HL-60 (cell line): ENCODE measurements at places on chromosomes 3 and 15.

DNA sequence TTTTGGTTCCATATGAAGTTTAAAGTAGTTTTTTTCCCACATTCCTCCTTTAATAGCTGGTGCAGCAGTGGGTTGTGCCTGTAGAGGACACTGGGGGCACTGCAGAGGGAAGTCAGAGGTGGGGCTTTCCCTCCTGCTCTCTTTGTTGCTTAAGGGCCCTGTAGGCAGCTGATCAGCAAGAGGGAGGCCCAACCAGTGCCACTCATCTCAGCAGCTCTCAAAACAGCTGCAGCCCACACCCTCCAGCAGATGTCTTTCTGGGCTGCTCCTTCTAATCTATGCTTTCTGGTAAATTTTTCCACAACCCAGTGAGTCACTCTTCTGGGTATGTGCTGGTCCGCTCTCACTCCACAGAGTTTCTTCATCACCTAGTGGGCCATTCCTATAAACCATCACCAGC is 263.8 kb downstream of the FEZF2 start:
- no peak for DNase-seq

DNA sequence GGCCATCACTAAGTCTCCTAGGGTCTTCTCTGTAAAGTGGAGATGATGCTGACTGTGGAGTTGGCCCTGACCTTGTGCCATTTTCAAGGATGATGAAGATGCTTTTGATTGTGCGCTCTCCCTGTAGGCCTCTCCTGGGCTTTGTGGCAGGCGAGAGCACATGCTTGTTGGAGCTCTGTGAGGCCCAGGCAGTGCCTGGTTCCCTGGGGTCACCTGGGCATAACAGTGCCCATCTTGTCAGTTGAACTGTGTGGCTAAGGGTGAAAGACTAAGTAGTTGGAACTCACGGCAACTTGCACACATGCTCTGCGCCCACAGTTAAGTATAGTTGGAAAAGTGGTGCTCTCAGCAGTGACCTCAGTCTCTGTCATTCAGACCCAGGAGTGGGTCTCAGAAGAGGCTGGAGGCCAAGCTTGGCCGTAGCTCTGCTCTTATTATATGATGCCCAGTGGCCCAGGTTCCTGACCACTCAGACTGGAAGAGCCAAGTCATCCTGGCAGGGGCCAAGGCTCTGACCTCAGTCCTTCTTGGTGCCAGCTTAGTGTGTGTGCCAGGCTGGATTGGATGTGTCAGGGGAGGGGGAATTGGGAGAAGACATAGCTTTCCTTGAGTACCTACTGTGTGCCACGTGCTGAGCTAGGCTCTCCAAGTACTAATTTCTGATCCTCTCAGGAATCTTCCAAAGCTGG is 154.6 kb downstream of the EEFSEC start:
- no peak for DNase-seq

DNA sequence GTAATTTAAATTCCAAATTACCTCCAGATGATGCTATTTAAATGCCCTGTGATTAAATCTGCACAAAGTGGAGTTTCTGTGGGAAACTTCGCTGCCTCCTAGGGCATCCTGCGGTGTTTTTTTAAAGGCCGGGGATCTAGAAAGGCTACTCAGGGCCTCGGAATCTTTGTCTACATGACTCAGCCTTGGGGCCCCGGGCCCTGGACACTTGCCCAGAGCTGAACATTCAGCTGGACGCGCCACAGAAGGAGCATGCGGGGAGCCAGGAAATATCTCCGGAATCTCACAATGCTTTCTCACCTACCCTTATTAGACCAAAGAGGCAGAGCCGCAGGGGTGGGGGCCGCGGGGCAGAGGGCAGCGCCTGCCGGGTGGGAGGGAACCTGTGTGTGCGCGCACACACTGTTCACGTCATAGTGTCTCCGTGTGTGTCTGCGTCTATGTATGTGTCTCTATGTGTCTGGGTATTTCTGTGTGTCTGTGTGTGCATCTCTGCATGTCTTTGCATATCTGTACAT is 145.5 kb upstream of the TPM1 start:
- DNase-seq = no peak

DNA sequence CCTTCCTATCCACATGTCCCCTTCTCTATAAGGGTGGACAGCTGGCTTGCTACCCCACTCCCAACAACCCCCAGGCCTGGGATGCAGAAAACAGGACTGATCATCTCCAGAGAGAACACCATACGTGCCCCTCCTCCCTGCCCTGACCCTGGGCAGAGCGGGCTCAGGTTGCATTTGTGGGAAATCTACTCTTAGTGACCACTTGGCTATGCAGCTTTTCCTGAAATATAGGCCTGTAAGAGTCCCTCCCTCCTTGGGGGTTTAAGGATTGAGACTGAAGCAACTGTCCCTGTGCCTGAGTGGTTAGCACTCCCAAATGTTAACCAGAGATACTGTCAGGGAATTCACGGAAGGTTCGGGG is 11.7 kb downstream of the SH2D7 start:
- no peak for DNase-seq

DNA sequence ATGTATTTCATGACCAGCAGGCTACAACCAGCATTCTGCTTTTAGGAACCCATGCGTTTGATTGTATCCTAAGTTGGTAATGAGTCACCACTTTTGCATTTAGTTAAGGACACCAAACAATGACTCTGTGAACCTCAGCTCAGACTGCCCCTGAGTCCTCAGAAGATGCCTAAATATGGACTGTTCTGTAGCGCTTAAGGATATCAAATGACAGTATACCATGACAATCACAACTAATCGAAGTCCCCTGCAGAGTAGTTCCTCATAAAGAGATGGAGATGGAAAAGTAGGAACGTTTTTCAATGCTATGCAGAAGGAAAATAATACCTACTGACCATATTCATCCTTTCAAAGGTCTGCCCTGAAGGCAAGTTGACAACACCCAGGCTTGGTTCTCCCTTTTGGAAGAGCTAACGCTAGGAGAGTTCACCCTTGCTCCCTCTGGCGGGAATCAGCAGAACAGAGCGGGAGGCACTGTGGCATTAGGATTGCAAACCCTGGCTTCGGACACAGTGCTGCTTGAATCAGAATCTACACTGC is 508.6 kb downstream of the FHIT start:
- no peak for DNase-seq

DNA sequence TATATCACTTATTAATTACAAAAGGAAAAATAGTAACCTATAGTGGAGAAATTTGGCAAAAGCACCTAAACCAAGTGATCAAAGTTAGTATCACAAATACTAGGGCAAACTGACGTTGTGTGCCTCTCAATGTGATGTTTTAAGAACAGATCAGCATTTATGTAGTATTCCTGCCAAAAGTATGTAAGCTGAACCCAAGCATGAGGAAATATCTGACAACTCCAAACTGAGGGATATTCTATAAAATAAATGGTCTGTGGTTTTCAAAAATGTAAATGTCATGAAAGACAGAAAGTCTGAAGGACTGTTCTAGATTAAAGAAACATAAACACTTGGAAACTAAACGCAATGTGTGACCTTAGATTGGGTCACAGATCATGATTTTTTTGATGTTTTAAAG is 34.3 kb upstream of the PIK3CA start:
- DNase-seq = no peak

- DNase-seq = peak; percentile 18
Measured at GRCh38 chr3:23836536-23837230, 30.9 kb downstream of the UBE2E1 start.

GRCh38 chr15:100862162-100862561 is 17.5 kb upstream of the ALDH1A3 start:
- no peak for DNase-seq

DNA sequence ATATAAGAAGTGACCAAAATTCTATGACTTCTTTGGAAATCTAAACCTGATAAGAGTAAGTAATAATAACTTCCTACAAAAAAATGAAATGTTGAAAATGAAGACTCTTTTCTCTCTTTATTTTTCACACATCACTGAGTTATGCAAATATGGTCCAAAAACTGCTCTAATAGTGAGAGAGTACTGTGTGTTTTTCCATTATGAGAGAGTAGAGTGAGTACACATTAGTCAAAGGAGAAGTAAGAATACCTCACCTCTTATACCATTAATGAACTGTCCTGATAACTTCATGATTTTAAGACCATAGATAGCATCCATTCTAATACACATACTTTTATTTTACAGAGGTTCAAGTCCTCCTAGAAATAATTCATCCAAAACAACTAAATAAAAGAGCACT is 1310.2 kb downstream of the SI start:
- no peak for DNase-seq

DNA sequence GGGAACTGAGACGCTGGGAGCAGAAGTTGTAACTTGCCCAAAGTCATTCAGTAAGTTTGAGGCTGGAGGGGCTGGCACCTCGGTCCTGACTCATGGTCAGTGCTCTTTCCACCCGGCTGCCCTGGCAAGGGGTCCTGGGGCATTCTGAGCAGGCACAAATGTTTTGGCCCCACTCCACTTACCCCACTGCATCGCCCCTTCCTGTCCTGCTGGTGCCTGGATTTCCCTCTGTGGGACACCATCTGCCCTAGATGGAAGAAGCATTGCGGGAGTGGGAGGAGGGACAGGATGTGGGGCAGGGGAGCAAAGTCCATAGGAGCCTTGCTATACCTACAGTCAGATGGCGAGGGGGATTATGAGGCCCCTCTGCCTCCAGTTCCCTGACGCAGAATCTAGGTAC is 4.5 kb downstream of the CORO2B start:
- DNase-seq = no peak

GRCh38 chr15:63554337-63554927 is 42.8 kb upstream of the FBXL22 start:
- no peak for DNase-seq

DNA sequence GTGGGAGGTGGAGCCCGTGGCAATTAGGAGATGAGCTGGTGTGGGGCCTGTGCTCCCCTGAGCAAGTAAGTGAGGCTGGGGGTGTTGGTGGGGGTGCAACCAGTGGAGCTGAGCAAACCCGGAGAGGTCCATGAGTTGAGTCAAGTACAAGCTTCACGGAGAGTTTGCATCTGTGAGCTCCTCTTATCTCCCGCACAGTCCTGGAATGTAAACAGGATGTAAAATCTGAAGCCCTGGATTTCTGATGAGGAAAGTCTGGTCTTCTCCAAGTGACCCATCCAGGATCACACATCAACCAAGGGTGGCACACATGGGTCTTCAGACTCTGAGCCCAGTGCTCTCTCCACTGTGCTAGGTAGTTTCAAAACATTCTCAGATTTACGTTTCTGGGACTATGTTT is 67.8 kb downstream of the LSM3 start:
- DNase-seq = no peak

- DNase-seq = no peak
Measured at GRCh38 chr3:51673181-51673801, 2.2 kb downstream of the TEX264 start.

DNA sequence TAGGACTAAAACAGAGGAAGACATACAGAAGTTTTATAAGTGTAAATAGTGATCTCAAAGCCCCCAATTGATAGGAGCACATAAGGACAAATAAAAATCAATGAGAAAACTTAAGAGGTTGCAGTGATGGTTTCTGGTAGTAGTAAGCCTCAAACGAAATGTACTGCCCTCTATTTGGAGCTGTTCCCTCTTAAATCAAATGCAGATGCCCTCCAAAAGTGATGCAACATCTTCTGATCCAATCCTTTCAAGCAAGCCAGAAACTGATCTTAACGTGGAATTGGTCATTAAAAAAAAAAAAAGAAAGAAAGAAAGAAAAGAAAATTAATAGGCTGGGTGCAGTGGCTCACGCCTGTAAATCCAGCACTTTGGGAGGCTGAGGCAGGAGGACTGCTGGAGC is 259.3 kb downstream of the ZBTB20 start:
- no peak for DNase-seq

DNA sequence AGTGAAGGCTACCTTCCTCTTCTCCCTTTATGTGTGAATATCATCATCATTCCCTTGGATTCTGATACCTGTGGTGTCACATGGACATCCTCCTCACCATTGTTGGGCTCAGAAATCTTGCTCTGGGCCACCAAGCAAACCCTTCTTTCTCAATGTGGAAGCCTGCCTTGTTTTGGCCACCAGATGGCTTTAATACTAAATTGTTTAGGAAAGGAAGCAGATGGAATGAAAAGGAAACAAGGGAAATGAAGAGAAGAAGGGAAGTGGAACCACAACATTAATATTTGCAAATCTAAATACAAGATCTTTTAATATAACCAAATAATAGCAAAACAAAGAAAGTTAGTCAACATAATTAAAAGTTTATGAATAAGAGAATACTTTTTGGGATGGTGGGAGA is 14.0 kb downstream of the FAM227B start:
- DNase-seq = no peak

DNA sequence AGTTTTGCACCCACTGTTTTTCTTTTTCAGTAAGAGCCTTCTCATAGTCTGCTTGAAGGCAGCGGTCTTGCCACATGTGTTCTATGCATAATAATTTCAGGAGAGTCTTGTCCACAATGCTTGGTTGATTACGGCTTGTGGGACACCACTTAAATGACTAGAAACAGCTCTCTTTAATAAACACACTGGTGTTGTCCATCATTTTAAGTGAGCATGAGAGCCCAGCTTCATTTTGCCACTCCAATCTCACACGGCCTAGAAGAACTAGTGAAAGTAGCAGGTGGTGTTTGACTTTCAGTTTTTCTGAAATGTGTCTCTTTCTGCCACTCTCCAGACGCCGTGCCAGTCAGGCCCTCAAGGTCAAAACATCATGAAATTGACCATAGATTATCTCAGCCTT is 292.1 kb downstream of the LPP start:
- DNase-seq = no peak

GRCh38 chr3:53137835-53138446 is 7.7 kb upstream of the RFT1 start:
- peak; percentile 85 for DNase-seq

DNA sequence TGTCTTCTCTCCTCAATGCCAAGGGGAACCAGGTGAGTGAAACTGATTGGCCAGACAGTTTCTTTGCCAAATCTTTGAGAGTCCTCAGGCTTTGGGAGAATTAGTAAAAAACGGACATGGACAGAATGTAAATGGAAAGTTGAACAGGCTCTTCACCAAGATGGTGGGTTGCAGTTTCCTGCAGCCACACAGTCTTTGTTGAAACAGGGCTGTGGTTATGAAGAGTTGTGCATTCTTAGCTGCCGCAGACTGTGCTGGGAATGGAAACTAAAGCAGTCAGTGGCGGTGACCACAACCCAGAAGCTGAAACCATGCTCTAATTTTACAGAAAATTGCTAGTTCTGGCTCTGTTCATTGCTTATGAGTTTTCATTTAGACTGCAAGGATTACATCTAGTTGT is 42.1 kb upstream of the TASOR start:
- no peak for DNase-seq

GRCh38 chr3:111336511-111336910 is 205.5 kb upstream of the CD96 start:
- no peak for DNase-seq

GRCh38 chr3:71244826-71245488 is 338.6 kb downstream of the FOXP1 start:
- no peak for DNase-seq

DNA sequence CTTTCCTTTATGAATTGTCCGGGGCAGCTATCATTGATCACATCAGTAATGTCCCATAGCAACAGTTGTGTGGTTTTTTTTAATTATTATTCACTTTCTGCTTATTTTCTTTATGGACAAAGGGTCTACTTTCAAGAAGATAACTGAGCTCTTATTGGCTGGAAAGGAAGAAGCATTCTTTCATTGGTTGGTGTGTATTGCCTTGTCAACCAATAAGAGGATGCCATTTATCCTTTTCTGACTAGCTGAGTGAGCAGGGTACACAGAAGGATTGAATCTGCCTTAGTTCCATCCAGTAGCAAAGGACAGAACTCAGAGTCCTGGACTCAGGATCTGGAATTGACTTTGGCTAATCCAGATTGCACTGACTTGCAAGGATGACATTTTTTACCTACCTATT is 13.2 kb upstream of the AEN start:
- no peak for DNase-seq
